Activated CD4-positive, alpha-beta T cell treated with anti-CD3 and anti-CD28 coated beads, Interleukin-2, amount 50 U/mL, for 16 hours (primary cell): ENCODE measurements at places on chromosomes 6 and 20.

- DNase-seq: no peak
Observed at GRCh38 chr6:43972179-43972912, 154.9 kb downstream of the MRPL14 start.

DNA sequence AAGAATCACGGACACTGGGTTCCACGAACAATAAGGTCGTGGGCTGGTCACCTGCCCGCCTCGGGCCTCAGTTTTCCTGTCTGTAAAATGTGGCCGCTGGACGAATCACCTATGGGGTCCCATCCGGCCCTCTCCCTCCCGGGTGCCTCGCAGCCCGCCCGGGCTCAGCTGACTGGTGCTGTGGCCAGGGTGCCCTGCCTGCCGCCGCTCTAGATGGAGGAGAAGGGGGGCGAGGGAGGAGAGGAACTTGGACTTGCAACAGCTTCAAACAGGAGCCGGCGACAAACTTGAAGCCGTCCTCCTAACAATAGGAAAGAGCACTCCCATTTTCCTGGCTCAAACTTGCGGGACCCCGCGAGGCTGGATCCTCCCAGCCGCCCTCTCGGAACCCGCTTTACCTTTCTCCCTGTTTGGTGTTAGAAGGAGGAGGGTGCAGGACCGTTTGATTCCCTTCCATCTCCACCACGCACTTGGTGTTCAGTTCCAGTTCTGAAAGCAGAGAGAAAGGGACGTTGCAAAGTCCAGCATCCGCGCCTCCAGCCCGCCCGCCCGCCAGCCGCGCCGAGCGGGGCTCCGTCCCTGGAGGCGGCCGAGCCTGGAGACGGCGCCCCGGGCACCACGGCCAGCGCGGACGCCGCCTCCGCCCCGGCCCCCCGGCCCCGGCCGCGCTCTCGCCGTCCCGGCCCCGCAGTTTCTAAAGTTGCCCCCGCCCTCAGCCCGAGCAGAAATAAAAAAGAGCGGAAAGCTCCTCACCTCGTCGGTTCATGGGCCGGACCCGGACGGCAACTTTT is 584 bp downstream of the KIF13A start:
- DNase-seq: no peak

DNA sequence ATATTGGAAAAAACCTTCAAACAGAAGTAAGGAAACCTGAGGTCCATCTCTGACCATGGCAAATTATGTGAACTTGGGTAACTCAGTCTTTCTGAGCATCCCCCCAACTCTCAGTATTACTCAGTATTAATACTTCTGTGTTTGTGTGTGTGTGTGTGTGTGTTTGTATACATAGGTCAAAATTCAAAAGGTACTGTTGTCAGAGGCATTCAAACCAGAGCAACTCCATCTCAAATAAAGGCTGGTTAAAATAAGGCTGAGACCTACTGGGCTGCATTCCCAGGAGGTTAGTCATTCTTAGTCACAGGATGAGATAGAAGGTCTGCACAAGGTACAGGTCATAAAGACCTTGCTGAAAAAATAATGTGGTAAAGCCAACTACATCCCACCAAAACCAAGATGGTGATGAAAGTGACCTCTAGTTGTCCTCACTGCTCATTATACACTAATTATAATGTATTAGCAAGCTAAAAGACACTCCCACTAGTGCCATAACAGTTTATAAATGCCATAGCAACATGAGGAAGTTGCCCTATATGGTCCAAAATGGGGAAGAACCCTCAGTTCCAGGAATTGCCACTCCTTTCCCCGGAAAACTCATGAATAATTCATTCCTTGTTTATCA is 33.3 kb upstream of the SLC22A16 start:
- DNase-seq: no peak

DNA sequence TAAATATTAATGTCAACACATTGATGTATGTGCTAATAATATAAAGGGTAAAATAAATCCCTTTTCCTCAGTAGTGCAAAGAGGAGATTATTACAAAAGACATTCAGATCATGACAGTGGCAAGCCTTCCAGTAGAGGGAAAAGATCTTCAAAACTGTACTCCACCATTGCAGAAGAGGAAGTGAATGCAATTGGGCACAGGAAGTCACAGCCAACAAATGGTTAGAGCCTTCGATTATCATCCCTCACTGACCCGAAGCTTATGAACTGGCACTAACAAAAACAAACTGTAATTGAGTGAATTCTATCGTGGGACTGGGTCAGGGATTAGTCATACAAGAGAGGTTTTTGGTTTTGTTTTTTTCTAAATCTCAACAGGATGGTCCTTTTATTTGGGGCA is 39.3 kb upstream of the SCGN start:
- DNase-seq: no peak

GRCh38 chr6:111761783-111762312 is 111.4 kb downstream of the FYN start:
- peak; percentile 45 for DNase-seq

GRCh38 chr6:139641376-139641775 is 266.9 kb upstream of the CITED2 start:
- no peak for DNase-seq

DNA sequence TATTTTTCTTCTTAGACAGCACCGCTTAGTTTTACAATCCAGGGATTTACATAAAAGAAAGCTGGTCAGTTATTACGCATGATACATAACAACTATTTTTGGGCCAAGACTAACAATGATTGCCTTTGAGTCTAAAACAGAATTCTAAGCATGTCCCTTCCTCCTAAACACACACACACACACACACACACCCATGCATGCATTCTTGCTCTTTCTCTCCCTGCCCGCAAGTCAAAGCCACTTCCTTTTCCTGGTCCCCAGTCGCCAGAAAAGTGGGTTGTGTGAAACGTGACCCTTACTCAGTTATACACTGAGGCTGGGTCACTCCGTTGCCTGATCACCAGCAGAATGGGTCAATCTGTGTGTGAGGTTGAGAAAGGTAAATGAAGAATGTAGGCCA is 31.4 kb downstream of the FYN start:
- DNase-seq: peak; percentile 78

DNA sequence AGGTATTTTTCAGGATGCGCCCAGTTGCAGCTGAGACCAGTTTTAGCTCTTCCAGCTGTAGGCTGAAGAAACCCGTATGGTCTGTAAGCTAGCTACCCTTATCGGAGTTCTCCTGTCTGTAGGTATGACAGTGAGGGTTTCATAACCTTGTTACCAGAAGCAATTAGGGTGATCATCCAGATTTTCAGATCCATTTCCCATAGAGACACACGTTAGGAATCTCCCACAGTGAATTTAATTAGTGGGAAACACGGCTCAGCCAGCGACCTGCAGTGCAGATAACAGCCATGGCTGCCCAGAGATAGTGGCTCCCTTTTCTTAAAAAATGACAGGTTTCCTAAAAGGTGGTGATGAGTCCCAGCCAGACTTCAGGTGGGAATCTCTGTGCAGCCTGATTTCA is 111.1 kb downstream of the BTBD3 start:
- no peak for DNase-seq

GRCh38 chr6:108562503-108562993 is 1.8 kb downstream of the FOXO3 start:
- DNase-seq: no peak

DNA sequence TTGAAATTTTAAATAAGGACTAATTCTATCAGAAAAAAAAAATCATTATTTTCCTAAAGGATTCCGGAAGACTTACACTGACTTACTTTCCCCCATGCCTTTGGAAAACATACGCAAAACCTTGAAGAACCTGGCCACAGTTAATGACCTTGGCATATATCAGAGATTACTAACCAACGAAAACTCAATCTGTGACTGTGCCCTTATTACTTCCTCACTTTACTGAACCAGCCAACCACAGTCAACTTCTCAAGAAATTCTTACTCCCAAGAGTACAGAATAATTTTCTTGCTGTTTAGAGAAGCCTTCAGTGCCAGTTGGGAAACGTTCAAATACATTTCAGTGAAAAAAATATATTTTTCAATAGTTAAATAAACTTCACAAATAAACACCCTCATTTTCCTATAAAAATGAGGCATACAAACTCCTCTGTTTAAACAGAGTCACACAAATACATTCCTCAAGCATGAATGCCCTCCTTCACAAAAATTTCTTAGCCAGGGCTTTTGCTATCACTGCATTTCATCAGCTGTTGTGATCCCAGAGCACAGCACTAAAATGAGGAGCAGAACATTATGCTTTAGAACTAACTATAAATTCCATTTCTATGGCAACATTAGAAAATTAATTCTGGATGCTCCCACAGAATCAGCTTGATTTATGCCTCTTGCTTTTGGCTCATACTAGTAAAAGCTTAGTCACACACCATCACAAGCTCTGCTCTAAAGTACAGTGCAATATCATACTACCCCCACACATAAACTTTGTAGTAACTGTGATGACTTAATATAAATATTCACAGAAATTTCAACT is 117.6 kb downstream of the DST start:
- no peak for DNase-seq

DNA sequence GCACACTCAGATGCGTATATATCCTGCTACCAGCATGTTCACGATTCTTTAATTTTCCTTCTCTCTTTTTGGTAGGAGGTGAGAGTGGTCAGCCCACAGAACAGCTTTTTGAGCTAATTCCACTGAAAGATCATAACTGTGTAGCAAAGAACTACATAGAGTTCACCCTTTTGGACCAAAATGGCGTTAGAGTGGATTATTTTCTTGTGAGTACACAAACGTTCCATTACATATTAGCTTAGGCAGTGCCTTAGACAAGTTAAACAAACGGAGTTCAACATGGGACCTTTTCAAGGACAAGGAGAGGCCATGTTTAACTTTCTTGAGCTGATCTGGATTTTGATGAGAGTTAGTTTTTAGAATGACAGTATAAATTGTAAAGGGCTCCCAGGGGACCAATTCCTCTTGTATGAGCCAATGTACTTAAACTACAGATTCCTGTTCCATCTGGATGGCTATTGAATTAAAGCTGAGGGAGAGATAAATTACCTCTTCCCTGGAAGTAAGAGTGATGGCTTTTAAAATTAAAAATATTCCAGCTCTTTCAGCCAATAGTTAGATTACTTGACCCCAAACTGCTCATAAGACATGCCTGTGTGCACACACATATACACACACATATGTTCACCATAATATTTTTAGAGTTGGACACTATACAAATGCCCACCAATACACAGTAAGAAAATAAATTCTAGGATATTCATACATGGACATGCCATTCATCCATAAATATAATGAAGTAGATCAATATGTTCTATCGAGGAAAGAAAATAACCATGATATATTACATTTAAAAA is 25.6 kb upstream of the ARMH2 start:
- DNase-seq: no peak

DNA sequence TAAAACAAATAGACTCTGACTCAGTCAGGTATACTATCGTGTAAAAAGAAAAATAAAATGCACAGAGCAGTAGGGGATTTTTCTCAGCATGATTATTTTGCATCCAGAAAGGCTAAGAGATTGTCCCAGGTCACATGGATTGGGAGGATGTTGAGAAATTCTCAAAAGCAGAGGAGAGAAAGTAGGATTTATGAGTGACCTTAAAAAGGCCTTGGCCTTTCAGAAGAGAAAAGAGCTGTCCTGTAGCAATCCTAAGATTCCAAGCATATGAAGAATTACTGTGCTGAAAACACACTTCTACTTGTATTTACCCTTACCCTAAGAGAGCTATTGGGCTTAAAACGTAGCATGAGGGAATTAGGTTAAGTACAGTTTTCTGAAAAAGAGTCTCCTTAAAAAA is 149.7 kb upstream of the ENPP5 start:
- no peak for DNase-seq

DNA sequence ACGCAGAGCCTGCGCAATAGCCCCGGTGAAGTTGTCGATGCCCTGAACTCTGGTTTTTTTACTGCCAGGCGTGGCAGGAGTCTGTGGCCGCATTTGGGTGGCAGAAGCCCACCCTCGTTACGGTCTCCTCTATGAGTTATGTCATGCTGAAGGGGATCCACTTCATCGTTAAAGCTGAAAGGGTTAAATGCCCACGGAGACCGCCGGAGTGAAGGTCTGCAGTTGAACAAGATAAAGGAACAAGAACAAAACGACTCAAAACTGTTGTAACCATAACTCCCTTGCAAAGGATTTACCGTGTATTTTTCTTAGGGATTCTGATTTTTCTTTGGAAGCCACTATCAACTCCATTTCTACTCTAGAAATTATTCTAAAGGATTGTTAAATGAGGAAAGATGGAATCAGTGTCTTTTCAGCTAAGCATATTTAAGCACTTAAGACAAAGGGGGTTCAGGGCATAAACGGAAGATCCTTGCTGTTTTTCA is 501 bp upstream of the ELOVL5 start:
- DNase-seq: no peak

DNA sequence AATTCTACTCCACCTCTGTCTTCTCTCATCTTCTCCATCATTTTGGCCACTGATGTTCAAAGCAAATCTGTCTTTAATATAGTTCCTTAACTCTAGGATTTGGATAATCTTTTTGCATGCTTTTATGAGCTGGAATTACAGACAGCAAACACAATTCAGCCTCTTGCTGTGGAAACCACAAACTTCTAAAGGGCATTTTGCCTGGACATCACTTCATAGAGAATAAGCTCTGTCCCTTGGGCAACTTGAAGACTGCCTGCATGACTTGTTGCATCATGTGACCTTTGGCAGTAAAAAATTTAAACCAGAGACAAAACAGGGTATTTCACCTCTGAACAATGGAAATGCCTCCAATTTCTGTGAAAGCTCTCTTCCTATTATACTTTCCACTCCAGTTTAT is 74.1 kb upstream of the HDDC2 start:
- DNase-seq: no peak

- DNase-seq: no peak
Observed at GRCh38 chr6:106757267-106757666, 127.9 kb downstream of the QRSL1 start.

DNA sequence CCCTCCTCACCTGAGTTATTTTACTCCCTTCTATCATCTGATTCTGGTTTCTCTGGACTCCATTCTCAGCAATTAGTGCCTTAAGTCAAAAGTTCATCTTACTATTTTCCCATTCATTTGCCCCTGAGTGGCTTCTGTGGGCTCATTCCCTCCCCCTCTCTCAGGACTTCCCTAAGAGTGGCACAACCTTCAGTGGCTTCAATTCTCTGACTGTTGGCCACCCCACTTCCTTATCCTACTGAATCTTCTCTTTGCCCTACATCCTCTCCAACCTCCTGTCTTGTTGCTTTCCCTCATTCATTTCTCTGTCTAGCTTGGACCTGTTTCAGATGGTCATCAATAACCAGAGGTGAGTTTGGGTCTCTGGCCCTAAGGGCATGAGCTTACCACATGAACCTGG is 61.1 kb upstream of the GLP1R start:
- DNase-seq: no peak

GRCh38 chr6:163181666-163182180 is 232.8 kb upstream of the QKI start:
- DNase-seq: no peak

GRCh38 chr20:62235777-62236157 is 2.6 kb upstream of the OSBPL2 start:
- no peak for DNase-seq

GRCh38 chr6:1613688-1614447 is 4.2 kb downstream of the FOXC1 start:
- no peak for DNase-seq
